ENCODE measurements at places on chromosomes 7 and 10.

GRCh38 chr7:14380881-14381280, 391.4 kb upstream of the ETV1 start:
- no peak for DNase-seq

- DNase-seq, result no peak
Measured at GRCh38 chr10:44126291-44126717, 258.6 kb downstream of the CXCL12 start.

- DNase-seq, result no peak
Measured at GRCh38 chr10:77511498-77512218, 126.0 kb downstream of the KCNMA1 start.

DNA sequence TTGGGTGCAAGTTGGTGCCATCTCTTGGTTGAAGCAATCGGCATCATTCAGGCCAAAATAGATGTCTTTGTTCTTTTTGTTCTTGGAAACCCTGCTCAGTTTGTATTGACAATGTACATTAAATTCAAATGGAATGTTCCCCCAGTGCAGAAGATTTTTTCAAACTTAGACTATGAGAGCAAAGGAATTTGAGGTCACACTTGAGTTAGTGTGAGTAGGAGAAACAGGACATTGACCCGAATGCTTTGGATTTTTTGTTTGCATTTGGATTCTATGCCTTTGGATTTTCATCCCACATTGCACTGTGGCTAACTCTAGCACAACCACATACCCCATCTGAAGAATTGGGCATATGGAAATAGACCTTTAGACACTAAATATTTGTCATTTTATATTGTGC, 480.0 kb downstream of the GALNT17 start:
- no peak for DNase-seq

GRCh38 chr7:16838386-16838785, 33.6 kb upstream of the AGR2 start:
- no peak for DNase-seq

GRCh38 chr10:109027534-109028185, 895.7 kb downstream of the XPNPEP1 start:
- DNase-seq, result no peak

- no peak for DNase-seq
Measured at GRCh38 chr10:132844069-132844809, 58.3 kb upstream of the NKX6-2 start.

Measured in brain (organoid and tissue), 16 donors.